ENCODE measurements at places on chromosomes 5 and 9.

- DNase-seq: no peak
These were observed 68.4 kb downstream of the COL27A1 start for GRCh38 chr9:114223564-114224246.

DNA sequence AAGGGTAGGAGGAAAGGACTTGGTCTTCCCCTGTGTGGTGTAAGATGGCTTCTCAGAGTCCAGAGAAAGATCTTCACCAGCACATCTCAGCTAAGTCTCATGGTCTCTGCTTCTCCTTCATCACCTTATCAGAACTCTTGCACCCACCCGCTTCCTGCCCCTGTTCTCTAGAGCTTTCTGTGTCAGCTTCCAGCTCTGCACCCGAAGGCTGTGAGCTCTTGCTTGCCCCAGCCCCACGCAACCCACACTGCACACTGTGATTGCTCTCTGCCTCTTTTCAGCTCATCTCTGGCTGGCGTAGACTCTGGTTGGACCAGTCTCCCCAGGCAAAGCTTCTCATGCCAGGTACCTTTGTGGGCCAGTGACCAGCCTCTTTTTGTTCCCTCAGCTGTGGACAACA, 93.2 kb upstream of the RAPGEF1 start:
- no peak for DNase-seq

- peak; percentile 16 for DNase-seq
These were observed 383.3 kb upstream of the SLC30A5 start for GRCh38 chr5:68710514-68710913.

GRCh38 chr5:76074487-76075065, 8.6 kb upstream of the SV2C start:
- no peak for DNase-seq

- no peak for DNase-seq
These were observed 65.9 kb downstream of the PRKACG start for GRCh38 chr9:68947842-68948569.

- no peak for DNase-seq
These were observed 2.0 kb downstream of the IRF1 start for GRCh38 chr5:132488590-132488989.

DNA sequence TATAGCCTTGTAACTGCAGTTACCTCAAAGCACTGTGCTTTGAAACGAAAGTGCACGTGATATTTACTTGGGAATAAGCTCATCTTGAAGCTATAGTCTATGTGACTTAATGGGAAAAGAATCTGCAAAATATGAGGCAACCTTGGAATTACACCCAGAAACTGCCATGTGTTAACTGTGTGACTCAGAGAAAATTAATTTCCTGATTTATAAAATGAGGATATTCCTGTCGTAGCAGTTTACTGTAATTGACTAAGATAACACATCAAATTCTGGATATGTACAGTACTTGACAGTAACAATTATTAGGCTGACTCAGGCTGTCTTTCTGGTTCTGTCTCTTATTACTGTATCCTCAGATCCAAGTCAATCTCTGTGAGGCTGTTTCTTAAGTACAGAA, 1079.9 kb upstream of the ACO1 start:
- no peak for DNase-seq

DNA sequence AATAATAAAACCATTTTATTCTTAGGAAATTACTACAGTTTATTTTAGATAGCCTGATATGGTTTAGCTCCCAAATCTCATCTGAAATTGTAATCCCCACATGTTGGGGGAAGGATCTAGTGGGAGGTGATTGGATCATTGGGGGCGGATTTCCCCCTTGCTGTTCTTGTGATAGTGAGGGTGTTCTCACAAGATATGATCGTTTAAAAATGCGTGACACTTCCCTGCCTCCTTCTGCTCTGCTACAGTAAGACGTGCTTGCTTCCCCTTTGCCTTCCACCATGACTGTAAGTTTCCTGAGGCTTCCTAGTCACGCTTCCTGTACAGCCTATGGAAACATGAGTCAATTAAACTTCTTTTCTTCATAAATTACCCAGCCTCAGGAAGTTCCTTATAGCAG, 122.4 kb upstream of the FGF10 start:
- no peak for DNase-seq

GRCh38 chr5:67286006-67286405, 89.4 kb upstream of the CD180 start:
- no peak for DNase-seq

GRCh38 chr5:146799231-146799630, 79.3 kb downstream of the PPP2R2B start:
- DNase-seq: no peak

GRCh38 chr9:90023861-90024260, 419.0 kb downstream of the GADD45G start:
- no peak for DNase-seq

DNA sequence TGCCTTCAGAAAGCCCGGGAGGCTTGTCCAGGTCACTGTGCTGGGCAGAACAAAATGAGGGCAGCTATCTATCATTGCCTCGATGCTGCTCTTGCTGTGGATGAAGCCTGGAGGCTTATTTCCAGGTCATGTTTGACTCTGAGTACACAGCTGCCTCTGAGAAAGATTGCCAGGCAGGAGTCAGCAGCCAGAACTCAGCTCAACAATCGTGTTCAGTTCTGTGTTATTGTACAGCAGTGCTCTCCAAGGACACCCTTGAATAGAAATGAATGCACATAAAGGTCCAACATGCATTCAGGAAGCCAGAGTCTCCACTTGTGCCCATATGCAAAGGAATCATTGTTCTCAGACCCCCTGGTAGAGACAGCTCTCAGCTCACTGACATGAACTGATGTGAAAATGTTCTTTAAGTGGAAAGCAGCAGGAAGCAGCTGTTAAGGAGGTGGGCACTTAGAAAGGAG, 61.7 kb upstream of the ZFR start:
- no peak for DNase-seq

GRCh38 chr9:73213300-73213699, 61.6 kb downstream of the ANXA1 start:
- DNase-seq: no peak

DNA sequence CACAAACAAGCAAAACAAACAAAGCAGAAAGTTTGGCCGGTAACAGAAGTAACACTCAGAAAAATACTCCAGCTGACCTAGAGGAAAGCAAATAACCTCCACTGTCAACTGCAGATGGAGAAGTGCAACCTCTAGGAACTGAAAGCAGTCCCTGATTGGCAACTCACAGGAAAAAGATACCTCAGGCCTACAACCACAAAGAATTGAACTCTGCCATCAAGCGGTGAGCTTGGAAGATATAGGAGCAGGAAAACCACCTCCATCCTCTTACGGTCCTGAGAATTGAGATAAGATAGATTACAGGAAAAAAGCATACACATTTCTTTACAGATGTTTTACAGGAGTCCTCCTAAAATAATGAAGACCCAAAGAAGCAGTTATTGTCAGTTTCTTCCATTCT, 184.5 kb downstream of the PDZD2 start:
- DNase-seq: no peak

DNA sequence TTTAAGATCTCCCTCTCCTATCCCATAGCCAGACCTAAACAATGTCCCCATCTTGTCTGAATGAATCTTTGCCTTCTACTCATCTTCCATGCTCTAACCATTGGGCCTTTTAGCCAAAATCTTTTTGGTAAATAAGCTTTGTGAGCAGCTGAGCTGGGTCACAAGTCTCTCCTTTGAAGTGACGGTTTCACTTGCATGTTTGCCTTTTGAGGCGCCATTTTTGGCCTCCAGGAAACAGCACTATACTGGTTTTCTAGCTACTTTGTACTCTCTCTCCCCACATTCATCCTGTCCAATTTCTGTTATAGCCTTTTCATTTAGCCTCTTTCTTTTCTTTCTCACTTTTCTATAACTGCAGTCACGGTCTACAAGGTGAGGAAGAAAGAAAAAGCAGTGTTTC, 195.5 kb upstream of the C9orf72 start:
- DNase-seq: no peak

DNA sequence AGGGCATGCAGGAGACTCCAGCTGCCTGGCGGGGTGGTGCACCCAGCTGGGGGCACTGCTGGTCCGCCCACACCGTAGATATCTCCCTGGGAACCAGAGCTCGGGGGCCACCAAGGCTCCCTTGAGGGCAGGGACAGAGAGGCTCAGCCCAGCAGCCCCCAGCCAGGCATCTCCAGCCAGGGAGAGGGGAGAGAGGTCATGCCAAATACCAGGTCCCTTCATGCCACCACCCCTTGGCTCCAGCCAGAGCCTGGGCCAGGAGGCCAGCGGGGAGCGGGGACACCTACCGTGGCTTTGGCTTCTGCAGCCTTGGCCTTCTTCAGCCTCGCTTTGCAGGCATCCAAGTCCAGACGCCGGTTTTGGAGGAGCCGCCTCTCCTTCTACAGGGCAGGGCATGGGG, 14.0 kb downstream of the SH3GLB2 start:
- no peak for DNase-seq

DNA sequence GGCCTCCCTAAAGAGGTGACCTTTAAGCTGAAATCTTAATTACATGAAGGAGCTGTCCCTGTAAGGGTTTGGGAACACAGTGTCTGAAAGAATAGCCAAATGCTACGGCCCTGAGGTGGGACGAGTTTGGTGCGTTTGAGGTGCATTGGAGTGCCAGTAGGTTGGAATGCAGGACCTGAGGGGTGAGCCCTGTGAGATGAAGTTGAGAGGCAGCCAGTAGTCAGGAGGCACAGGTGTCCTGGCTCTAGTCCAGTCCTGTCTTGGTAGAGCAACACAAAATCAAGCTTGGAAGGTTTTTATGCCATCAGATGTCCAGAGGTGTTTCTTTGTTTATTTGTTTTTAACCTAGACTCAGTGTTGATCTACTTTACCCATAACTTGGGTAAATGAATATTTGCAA, 108.5 kb downstream of the ARHGAP26 start:
- no peak for DNase-seq

GRCh38 chr5:175922192-175922885, 45.8 kb downstream of the THOC3 start:
- DNase-seq: no peak

- peak; percentile 30 for DNase-seq
These were observed 95.7 kb downstream of the TTC39B start for GRCh38 chr9:15211160-15211814.

- no peak for DNase-seq
These were observed 34.2 kb downstream of the C9orf50 start for GRCh38 chr9:129586685-129587084.

- DNase-seq: no peak
These were observed 84.1 kb upstream of the DMRT1 start for GRCh38 chr9:757246-757881.
